ENCODE measurements at places on chromosomes 13 and 19.

DNA sequence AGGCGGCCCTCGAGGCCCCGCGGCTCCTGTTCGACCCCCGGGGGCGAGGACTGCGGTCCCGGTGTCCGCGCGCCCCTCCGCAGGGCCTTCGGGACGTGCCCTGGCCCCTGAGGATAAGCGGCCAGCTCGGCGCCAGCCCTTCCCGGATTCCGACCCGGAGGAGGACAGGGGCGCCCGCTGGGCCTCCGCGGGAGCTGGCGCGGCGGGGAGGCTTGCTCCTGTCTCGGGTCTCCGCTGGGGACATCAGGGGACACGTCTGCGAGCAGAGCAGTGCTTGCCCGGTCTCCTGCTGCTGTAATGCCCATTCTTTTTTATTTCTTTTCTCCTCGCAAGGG is 829 bp downstream of the B3GLCT start:
- peak; percentile 13 for DNase-seq

GRCh38 chr19:55585658-55586339 is 5.2 kb upstream of the ZNF579 start:
- DNase-seq = no peak

DNA sequence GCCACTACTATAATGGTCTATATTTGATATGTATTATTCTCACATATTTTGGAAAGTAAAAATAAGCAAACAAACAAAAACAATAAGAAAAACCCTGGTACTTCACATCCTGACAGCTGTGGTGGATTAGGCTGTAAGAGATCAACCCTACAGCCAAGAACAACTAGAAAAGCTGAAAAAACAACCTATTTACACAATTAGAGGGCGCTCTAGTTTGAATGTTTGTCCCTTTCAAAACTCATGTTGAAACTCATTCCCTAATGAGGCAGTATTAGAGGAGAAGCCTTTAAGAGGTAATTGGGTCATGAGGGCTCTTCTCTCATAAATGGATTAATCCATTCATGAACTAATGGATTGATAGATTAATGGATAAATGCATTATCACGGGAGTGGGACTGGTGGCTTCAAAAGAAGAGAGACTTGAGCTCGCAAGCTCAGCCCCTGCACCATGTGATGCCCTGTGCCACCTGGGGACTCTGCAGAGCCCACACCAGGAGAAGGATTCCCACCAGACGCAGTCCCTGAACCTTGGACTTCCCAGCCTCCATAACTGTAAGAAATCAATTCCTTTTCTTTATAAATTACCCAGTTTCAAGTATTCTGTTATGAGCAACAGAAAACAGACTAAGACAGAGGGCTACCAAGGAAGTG is 733.9 kb upstream of the ARGLU1 start:
- no peak for DNase-seq

GRCh38 chr13:70668293-70668692 is 560.0 kb upstream of the KLHL1 start:
- no peak for DNase-seq

GRCh38 chr19:6802336-6803035 is 30.0 kb downstream of the VAV1 start:
- peak; percentile 21 for DNase-seq

Data from RCC 7860 (cell line).